ENCODE measurements at places on chromosomes 11 and 22.

- peak; percentile 29 for DNase-seq
Observed at GRCh38 chr22:23180301-23180892, at the start of gene BCR. Gene BCR, plus strand, starts transcription at chr22:23180509. Its CDS starts 452 bp downstream, at chr22:23180961.

DNA sequence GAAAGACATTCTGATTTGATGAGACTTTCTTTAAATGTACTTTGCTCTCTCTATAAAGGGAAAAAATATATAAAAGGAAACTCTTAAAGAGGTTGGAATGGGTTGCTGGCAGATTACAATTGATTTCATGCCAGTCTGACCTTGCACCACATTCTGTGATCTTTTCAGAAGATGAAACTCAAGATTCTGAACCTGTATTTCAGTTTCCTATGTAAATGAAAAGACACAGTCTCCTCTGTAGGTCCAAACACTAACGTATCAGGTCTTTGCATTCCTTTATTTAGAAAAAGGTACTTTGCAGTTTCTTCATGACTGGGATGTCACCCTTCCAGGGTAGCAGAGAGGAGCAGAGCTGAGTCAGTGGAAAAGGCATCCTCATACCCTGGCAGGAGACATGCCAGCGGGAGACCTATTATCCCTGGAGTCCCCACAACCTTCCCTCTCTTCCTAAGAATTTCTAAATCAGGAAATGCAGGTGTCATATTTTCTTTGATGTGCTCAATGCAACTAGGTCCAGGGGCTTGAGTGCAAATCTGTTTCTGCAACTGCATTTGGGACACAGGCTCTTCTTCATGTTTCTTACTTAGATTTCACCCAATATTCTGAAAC, 282.6 kb downstream of the CADM1 start:
- DNase-seq, result no peak

DNA sequence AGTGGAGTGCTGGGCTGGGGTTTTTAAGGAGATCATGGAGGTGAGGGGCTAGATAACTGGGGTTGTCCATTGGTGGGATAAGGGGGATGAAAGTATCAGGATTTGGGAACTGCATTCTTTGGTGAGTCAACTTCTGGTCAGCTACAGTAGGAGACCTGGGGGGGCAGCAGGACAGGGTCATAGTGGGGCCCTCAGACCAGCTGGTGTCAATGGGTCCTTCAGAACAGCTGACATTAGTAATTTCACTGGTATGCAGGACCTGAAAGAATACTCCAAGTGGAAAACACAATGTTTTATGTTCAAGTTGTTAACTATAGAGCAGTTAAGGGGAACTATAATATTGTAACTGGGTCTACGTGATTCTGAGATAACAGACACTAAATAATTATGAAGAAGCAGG, 2.8 kb upstream of the TTC12 start:
- no peak for DNase-seq

GRCh38 chr11:126886636-126887035, 113.9 kb downstream of the KIRREL3 start:
- DNase-seq, result no peak

DNA sequence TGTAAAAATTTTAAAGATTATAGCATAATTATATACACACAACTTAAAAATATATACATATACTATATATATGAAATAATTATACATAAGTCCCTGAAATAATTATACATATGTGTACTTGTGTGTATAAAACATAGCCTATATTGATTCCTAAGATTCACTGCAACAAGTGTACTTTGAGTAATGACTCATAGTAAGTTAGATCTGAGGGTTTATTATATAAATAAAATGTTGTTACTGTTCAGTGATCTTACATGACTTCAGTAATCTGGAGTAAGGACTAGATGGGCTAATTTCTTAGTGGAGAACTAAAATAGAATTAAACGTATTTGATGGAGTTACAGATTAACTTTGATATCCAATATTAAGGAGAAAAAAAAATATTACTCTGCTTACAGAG, 350.5 kb downstream of the CNTN5 start:
- DNase-seq, result no peak

- DNase-seq, result peak; percentile 73
Observed at GRCh38 chr11:250740-251299, 14.0 kb downstream of the PSMD13 start.

DNA sequence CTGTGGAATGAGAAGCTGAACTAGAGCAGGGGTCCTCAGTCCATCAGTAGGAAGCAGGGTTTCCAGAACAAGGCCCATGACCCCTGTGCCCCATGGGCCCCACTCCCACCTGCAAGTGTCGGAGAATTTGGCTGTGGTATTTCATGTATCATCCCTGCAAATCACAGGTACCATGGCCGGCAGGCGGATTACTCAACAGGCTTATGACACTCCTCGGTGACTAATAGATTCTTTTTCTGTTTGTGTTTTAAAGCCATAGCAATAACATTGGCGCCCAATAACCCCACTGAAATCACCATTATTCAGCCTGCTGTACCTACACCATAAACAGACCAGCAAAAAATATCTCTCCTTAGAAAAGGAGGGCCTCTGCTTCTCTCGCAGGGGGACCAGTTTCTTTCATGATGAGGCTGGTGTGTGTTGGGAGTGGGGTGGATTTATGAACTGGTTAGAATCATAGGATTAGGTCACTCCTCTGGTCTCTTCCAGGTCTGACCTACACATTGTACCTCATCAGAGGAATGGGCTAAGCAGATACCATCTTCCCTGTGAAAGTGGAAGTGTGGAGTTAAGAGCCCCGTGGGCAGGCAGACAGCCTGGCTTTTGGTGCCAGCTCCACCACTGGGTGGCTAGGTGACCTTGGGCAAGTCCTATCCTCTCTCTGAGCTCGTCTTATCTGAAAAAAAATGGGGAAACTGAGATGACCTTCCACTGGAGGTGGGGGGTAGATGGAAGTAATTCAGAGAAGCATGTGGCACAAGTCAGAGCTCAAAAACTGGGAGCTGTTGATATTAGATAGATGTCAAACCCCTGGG, 60.2 kb upstream of the WNT11 start:
- no peak for DNase-seq

- no peak for DNase-seq
Observed at GRCh38 chr11:19813158-19813879, 100.7 kb downstream of the NAV2 start.

- no peak for DNase-seq
Observed at GRCh38 chr11:77866336-77866735, 45.4 kb downstream of the AAMDC start.

DNA sequence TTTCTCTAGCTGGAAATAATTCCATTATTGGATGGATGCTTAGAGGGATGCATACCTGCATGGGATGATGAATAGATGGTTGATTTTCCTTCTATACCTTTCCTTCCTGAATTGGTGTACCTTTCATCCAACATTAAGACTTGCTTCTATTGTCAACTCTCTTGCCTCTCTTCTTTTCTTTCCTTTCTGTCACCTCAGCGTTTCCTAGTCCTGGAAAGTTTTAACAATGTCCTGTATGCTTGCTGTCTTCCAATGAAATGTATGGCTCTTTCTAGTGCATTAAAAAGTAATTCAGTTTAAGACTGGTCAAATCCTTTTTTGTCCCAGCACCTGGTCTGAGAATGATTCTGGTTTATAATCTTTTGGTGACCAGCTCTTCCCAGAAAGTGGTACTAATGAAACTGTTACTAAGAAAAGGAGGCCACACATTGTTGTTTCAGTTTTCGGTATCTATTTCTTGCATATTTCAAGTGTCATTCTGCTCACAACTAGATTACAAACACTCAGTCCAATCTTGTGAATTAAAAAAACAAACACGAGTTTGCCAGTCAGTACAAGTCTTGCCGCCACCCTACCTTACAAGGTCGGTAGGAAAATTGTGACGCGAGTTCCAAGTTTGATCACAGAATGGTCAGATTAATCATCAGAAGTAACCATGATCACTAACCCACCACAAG, 8.0 kb downstream of the POU2AF1 start:
- no peak for DNase-seq

DNA sequence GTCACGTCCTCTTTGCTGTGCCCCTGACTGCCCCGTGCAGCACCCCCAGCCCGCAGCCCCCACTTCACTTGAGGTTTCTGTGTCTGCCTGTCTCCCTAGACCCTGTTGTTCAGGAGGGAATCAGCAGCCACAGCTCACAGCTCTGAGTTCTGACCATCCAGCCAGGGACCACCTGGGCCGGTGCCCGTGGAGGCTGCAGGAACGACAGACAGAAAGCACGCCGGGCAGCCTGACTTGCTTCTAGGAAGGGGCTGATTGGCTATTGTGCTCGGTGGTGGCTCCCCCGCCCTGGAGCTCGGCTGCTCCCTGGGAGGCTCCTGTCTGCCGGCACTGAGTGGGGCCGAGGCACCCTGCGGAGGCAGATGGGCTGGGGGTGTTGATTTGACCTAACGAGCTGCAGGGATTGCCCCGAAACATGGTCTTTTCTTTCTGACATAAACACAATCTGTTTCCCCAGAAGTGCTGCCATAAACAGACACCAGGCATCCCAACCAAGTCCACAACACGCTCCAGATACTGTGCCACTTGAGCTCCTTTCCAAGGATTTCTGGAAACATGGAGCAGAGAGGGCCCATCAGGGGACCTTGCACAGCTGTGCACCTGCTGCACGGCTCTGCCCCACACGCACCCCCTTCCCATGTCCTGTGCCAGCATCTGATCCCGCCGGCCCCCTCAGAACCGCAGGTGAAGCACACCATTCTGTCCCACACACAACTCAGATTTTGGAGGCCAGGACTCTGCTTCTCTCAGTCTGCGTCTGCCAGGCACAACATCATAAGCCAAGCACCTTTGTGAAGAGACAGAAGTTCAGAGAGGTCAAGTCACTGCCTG, 855.9 kb downstream of the TBC1D22A start:
- DNase-seq, result no peak

- no peak for DNase-seq
Observed at GRCh38 chr11:14312736-14313438, 46.1 kb downstream of the RRAS2 start.

DNA sequence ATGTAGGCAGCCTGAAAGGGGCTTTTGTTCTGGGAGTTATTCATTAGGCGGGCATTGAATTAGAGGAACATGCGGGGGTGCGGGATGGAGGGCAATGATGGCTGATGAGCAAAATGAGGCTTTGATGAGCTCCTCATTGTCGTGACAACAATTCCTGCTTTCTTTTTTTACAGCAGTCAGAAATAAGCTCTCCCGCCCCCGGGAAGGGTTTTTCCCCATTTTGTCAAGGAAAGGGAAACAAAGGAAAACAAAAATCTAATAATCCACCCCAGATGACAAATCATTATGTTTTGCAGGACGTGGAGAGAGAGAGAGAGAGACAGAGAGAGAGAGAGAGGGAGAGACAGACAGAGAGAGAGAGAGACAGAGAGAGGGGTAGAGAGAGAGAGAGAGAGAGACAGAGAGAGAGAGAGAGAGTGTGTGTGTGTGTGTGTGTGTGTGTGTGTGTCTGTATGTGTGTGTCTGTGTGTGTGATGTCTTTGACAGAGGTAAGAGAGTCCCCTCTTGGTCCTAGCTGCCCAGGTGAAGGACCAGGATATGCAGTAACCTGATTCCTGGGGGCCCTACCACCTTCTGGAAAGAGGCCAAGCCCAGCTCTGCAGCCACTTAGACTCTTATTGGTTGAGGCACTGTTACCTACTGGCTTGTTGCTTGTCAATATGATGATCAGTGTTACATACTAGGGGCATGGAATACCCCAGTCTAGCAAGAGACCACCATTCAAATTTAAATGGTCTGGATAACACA, 46.7 kb upstream of the PARVA start:
- no peak for DNase-seq

GRCh38 chr11:93747122-93747521, 5.7 kb downstream of the C11orf54 start:
- DNase-seq, result no peak

- DNase-seq, result peak; percentile 10
Observed at GRCh38 chr11:93740031-93740729, 1.1 kb downstream of the TAF1D start.

- DNase-seq, result no peak
Observed at GRCh38 chr11:108697872-108698473, 33.1 kb downstream of the DDX10 start.

- no peak for DNase-seq
Observed at GRCh38 chr11:111395749-111396148, 16.7 kb upstream of the POU2AF1 start.

- no peak for DNase-seq
Observed at GRCh38 chr11:44346983-44347382, 37.0 kb upstream of the ALX4 start.

DNA sequence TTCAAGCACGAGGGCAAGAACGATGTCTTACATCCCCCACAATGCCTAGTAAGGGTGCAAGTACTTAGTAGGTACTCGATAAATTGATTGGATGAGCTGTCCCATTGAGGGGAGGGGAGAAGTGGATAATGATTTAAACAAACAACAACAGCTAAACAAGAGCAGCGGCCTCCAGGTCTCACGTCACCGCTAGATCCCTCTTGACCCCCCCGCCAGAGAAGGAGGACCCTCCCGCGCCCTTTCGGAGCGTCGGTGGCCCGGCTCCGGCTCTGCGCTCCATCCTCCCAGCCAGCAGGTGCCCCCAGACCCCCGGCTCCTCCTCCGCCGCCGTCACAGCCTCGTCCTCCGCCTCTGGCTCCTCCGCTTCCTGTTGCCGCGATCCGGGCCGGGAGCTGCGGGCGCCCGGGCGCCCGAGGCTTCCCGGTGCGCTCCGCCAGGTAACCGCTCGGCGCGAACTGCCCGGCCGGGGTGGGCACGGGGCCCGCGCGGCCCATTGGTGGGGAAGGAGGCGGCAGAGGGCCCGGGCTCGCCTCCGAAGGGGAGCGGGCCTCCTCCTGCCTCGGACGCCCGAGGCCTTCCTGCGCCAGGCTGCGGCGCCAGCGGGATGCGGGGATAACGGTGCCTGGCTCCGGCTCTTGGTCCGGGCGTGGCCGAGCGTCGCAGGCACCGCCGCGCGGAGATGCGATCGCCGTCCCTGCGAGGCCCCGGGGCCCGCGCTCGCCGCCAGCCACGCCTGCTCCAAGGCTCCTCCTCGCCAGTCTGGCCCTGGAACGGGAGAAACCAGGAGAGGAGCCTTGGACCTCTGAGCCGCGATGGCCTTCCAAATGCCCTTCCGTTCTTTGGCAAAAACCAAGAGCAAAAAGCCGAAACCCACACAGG, at the start of gene TLCD5:
TLCD5 (plus strand) TSS at position 368 of the 879 bp plus-strand sequence. CDS start 2,143 bp downstream, outside the sequence.
- no peak for DNase-seq
